ENCODE measurements at places on chromosomes 1 and 21. TPM values are rescaled to one million over a fixed set of nuclear protein-coding genes. Genes with fewer than 3 reads are reported as not detected.

- DNase-seq, result no peak
These were observed 26.9 kb upstream of the RGL1 start for GRCh38 chr1:183778045-183778444.

DNA sequence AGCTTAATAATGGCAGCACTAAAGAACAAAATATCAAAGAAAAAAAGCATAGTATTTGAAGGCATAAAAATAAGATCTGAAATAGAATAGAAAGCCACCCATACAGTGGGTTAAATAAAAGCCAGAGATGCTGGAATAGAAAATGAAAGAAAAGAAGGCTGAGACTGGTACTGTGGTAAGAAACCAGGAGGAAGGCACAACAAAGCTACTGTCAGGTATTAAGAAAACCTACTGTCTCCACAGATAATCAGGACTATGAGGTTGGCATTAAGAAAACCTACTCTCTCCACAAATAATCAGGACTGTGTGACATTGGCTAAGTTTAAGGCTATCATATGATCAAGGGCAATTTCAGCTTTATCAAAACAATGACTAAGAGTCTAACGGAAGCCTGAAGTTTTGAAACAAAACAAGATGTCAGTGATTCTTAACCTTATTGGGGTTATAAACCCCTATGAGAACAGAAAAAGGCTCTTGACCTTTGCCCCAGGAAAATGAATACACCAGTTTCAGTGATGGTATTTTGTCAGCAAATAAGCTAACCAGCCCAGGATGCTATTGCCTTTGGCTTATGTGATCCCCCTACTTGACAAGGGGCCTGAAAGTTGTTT is 24.4 kb downstream of the MCOLN2 start:
- no peak for DNase-seq

- DNase-seq, result no peak
These were observed 540 bp downstream of the CD55 start for GRCh38 chr1:207321790-207322645.

DNA sequence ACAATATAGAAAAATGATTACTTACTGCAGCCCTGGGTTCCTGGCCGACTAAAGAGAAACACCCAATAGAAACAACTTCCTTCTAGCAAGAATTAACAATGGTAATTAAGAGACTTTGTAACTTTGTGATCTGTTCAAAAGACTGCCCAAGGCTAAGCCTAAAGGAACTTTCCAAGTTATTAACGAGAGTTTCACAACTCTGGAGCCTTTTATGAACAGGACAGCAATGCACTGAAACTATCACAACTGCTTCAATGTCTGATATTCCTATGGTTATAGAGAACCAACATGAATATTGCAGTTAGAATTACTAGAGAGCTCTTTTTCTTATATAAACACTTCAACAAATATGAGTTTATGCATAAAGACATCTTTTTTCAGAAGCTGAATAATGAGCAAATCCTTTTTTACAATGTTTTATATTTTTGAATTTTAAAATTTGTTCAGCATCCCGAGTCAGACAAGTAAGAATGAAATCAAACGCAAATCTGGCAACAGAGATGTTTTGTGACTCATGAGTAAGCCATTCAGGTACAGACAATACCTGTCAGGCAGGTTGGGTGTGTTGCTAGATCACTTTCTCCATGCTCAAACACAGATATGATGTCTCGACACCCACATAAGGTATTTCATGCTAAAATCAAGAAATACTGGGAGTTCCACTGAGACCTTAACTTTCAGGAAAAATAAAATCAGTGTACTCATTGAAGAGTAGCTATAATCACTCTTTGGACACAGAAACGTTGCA is 22.2 kb upstream of the KCNJ15 start:
- peak; percentile 83 for DNase-seq

DNA sequence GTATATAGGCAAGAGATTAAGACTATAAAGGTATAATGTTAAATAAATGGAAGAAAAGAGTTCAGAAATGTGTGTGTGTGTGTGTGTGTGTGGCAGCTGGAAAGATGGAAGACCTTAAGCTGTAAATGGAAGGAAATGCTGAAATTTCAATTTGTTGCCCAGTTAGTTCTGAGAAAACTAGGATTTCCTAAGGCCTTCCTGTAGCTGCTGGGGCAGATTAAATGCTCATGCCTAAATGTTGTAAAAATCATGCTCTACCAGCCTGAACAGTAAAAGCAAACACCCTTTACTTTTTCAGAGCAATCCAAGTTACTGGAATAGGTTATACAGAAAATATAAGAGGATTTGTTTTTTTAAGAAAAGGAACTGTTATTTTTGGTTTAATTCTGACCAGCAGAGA is 8.3 kb downstream of the ADCY10 start:
- no peak for DNase-seq

DNA sequence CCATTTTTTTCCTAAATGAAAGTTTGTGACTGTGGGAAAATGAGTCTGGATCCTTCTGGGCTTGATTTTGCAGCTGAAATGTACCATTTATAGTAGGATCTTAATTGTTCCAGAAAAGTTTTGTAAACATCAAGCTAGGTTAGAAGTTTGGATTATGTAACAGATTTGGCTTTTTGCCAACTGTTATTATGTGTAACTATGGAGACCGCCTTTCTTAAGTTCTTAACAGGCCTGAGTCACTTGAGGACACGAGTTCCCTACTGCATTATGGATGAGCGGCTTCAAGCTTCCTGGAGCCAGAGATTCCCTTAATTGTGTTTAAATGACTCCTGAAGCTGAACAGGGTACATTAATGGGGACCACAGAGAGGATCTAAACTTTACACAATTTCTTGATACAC is 22.2 kb downstream of the SLC25A33 start:
- peak; percentile 26 for DNase-seq

DNA sequence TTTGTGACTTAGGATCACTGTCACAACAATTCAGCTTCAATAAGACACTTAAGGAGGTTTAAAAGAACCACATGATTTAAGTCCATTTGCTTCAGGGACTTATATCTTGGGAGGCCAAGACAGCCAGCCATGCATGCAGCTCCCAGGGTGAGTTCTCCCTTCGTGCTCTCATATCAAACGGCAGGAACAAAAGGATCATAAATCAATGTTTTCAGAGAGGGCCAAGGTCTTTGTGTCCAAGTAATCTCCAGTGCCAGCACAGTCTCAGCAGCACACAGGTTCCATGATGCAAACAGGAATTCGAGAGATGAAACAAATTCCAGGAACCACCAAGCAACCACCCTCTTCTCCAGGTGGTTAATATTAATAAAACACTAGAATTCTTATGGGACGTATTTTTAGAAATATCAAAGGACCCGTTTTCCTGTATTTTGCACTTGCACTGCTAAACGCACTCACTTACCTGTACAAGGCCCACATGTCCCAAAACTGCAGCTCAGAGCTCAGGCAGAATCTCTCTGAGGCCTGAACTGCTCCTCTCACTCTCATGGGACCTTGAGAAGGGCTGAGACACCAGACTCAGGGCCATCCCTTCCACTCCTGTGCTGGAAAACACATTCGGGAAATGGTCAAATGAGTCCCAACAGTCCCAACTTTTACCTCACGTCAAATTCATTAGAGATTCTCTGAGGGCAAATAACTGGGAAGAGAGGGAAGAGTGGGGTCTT is 100.0 kb upstream of the RAB4A start:
- DNase-seq, result peak; percentile 25

DNA sequence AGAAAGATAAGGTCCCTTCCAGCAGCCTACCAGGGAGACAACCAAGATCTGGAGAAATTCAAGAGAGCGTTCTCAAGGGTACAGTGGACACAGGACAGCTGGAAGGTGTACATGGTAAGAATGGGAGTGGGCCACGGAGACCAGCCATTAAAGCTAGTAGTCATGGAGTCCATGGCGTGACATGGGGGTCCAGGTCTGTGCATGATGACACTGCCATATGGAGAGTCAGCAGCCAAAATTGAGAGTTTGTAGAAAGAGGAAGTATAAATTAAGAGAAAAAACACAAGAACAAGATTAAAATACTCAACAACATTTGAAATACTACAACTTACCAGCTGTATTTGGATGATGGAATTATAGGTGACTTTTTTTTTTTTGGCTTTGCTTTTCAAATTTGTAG is 7.9 kb upstream of the LORICRIN start:
- no peak for DNase-seq

Gene TTLL10
- total RNA-seq, result 0.78 TPM

DNA sequence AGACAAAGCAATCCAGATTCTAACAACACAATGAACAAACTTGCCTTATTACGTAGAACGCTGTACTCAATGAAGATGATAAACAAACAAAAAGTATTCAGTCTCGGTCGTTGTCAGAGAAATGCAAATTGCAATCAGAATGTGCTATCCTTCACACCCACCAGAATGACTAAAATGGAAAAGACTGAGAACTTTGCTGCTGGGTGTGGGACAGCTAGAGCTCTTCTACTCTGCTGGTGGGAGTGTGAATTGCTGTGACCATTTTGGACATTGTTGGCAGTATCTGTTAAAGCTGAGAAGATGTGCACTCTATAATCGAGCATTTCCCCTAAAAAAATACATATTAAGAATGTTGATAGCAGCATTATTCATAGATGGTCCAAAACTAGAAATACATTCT is 111.4 kb downstream of the PEX14 start:
- no peak for DNase-seq

GRCh38 chr1:150507912-150508864 is at the start of gene ECM1:
TSS of gene ECM1 (plus strand) at chr1:150508109. CDS start at chr1:150508210, 101 bp downstream.
- DNase-seq, result peak; percentile 77

DNA sequence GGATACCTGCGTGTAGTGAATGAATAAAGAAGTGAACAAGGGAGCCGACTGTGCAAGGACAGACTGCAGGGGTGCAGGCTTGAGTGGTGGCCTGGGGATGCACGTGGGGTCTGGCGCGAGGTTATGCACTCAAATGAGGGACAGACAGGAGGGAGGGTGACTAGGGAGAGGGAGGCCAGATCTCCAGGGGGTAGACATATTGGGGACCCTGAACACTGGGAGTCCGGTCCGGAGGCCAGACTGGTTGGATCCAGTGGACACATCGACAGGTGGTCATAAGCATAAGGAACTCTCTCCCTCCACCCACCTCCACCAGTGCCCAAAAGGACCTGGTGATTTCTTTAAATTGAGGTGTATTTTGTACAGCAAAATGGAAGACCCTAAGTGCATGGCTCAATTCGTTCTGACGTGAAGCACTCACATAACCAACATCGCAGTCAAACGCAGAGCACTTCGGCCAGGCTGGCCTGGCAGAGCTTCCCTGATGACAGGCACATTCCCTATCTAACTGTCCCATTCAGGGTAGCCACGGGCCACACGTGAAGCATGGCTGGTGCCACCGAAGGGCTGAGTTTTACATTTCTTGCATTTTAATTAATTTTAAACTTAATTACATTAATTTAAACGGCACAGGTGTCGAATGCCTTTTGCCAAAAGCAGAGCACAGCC is 14.0 kb downstream of the WNT3A start:
- DNase-seq, result no peak

Gene DMBX1
- not detected for total RNA-seq

DNA sequence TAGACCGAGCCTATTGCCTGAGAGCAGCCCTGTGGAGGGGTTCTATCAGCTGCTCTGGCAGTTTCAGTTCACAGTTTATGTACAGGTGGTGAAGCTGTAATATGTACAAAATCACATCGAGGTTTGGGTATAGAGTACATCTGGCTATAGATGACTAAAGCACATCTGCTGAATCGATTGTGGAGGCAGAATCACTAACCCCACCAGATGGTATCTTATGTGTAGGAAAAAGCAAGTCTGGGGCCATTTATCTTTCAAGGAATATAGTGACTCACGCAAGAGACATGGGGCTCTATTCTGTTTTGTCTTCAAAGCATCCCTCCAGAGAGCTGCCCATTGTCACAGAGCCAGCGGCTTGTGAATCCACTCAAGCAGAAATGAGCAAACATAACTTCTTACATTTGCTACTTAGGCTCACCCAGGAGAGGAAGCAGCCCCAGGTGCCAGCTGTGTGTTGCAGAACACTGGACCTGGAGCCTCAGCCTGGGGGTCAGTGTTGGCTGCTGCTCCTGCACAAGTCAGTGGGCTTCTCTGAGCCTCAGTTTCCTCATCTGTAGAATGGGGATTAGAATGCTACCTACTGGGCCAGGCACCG is 21.3 kb downstream of the MIIP start:
- DNase-seq, result no peak

Measured in mucosa of gallbladder (tissue), 1 donor.